ENCODE measurements at places on chromosomes 3 and 15.

DNA sequence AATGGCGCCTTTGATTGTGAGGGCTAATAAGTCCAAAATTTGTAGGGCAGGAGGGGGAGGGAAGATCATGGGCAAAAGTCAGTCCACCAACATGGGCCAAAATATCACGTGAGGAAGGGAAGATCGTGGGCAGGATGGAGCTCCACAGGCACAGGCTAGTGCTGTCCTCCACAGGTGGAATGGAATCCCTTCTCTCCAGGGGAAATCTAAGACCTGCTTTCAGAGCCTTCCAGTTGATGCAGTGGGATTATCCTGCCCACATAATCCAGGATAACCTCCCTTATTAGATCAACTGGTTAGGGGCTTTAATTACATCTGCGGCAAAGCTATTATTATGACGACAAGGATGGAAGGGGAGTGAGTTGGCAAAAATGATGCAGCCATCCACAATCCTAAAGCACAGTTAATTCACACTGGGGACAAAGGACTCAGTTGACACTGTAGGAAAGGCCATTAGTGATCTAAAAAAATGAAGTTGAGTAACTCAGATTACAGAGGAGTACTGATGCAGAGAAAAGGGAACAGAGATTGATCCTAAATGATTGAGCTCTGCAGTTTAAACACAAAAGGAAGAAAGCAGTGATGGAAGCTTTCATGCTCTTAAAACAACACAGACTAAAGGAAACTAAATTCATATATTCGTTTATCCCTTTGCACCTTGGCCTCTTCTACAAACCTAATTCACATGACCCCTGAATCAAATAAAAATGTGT, 159.8 kb downstream of the AKAP13 start:
- DNase-seq = no peak

GRCh38 chr15:86157606-86158293, 78.1 kb downstream of the AGBL1 start:
- no peak for DNase-seq

GRCh38 chr3:30632065-30632464, 25.7 kb downstream of the TGFBR2 start:
- DNase-seq = peak; percentile 45

GRCh38 chr3:168828536-168828935, 732.8 kb upstream of the GOLIM4 start:
- no peak for DNase-seq

GRCh38 chr15:60679256-60679655, 200.3 kb upstream of the ICE2 start:
- peak; percentile 63 for DNase-seq

DNA sequence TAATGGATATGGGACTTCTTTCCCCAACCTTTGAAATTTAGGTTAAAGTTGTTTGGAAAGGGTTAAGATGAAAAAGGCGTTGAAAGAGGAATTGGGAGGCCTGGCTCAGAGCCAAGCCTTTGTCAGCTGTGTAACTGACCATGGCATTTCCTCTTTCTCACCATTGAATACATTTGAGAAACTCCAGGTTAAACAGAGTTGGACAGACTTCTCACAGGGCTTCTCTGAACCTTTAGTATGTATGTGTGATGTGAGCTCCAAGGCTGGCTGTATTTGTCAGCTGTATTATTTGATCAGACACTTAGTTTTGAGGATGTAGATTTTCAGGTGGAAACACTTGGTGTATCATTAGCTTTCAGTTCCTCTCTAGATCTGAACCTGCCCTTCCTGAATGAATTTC, 136.4 kb upstream of the GOLGA6L4 start:
- peak; percentile 32 for DNase-seq

Measured in fibroblast of upper back skin (primary cell).